ENCODE measurements at places on chromosomes 7 and 10. TPM values are rescaled to one million over a fixed set of nuclear protein-coding genes. Genes with fewer than 3 reads are reported as not detected.

DNA sequence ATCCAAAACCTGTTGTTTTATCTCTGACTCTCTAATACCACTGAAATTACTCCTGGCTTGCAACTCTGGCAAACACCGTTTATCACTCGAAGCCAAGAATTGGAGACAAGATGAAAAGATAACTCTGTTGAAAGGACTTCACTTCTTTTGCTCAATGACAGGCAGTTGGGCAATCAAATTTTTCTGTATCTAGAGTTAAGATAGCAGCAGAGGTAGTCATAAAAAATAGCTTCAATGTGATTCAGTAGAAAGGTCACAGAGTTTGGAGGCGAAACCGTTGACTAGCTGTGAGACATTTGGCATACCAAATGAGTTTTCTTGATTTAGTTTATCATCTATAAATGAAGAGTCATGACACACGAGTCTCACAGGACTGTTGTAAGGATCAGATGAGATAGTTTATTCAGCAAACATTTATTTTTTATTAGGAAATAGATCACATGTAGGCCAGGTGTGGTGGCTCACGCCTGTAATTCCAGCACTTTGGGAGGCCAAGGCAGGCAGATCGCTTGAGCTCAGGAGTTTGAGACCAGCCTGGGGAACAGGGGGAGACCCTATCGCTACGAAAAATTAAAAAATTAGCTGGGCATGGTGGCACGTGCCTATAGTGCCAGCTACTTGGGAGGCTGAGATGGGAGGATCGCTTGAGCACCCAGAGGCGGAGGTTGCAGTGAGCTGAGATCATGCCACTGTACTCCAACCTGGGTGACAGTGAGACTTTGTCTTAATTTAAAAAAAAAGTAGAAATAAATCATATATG is 23.6 kb downstream of the AKR1B1 start:
- no peaks in the 10 kb centered on the region for H3K27me3 ChIP-seq
- H3K36me3 ChIP-seq = no peaks in the 10 kb centered on the region
- no peaks in the 10 kb centered on the region for H3K4me1 ChIP-seq
- no peak overlapping the region for H3K4me3 ChIP-seq
- H3K27ac ChIP-seq = no peak overlapping the region

- no peak overlapping the region for H3K4me3 ChIP-seq
- H3K4me1 ChIP-seq = no peaks in the 10 kb centered on the region
- H3K27me3 ChIP-seq = no peaks in the 10 kb centered on the region
- no peak overlapping the region for H3K27ac ChIP-seq
- no peak for DNase-seq
- H3K36me3 ChIP-seq = no peaks in the 10 kb centered on the region
Measured at GRCh38 chr10:60675236-60675635, 103.0 kb upstream of the CDK1 start.

DNA sequence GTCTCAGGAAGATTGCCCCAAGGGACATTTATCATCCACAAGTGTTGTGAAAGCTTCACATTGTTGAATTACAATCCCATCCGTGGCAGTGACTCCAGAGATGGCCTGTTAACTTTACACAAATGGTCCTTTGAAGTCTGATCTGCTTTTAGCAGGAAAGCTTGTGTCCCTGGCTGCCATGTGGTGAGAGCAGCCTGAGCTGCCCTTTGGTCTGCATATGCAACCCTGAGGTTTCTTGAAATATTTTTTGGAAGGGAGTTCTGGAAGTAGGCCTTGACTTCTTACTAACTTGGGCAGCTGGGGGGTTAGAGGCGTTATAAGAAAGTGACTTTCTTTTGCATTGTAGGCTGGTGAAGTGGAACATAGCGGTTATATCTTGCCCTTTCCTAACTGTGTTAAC is 41.3 kb upstream of the FAM180A start:
- H3K27ac ChIP-seq = no peak overlapping the region
- no peaks in the 10 kb centered on the region for H3K27me3 ChIP-seq
- H3K4me1 ChIP-seq = peaks cover 2% of the 10 kb centered on the region

GRCh38 chr7:80719261-80719660 is 80.8 kb downstream of the CD36 start:
- no peaks in the 10 kb centered on the region for H3K36me3 ChIP-seq
- DNase-seq = no peak
- H3K27me3 ChIP-seq = no peaks in the 10 kb centered on the region
- H3K4me3 ChIP-seq = no peak overlapping the region
- H3K4me1 ChIP-seq = peaks cover 5% of the 10 kb centered on the region
- no peak overlapping the region for H3K27ac ChIP-seq

- no peaks in the 10 kb centered on the region for H3K36me3 ChIP-seq
- H3K4me1 ChIP-seq = no peaks in the 10 kb centered on the region
- no peaks in the 10 kb centered on the region for H3K27me3 ChIP-seq
- DNase-seq = no peak
Measured at GRCh38 chr7:123260428-123260960, 60.7 kb upstream of the SLC13A1 start.

GRCh38 chr7:66845379-66846095 is 75.5 kb upstream of the TMEM248 start:
- H3K27ac ChIP-seq = peak overlapping the region; percentile 75
- H3K4me1 ChIP-seq = no peaks in the 10 kb centered on the region
- no peaks in the 10 kb centered on the region for H3K27me3 ChIP-seq
- H3K36me3 ChIP-seq = peaks cover 3% of the 10 kb centered on the region

GRCh38 chr7:55081472-55082227 is 62.8 kb downstream of the EGFR start:
- H3K4me1 ChIP-seq = no peaks in the 10 kb centered on the region
- peak; percentile 66 for DNase-seq
- no peaks in the 10 kb centered on the region for H3K27me3 ChIP-seq
- no peak overlapping the region for H3K27ac ChIP-seq

DNA sequence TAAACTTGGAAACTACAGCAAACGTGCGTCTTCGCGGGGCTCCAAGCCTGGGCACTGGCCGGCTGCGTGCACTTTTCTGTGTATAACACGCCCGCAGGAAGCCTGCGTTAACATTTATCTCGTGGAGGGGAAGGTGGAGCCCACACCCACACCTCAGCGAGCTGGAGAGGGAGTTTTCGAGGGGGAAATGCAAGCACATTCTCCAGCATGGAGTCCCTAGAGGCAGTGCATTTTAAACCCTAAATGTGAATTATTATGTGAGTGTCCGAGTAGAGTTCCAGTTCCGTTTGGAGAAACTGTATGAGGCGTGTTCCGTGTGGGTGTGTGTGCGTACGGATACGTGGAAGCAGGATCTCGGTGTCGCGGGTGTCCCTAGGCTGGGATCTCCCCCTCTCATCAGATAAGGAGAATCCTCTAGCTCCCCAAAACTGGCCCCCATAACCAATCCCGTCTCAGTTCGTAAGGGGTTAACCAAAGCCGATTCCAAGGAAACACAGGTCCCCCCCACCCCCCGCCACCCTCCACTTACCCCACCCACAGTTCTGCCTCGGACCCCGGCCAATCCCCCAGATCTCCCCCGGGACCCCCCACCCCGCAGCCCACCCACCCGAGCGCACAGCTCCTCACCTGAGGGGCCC is 403 bp downstream of the CDK6 start:
- H3K4me3 ChIP-seq = peak overlapping the region; percentile 81
- H3K27me3 ChIP-seq = no peaks in the 10 kb centered on the region
- peak; percentile 74 for DNase-seq
- peaks cover 12% of the 10 kb centered on the region for H3K4me1 ChIP-seq
- H3K36me3 ChIP-seq = no peaks in the 10 kb centered on the region

- DNase-seq = no peak
- no peak overlapping the region for H3K4me3 ChIP-seq
- no peaks in the 10 kb centered on the region for H3K27me3 ChIP-seq
- no peak overlapping the region for H3K27ac ChIP-seq
- no peaks in the 10 kb centered on the region for H3K36me3 ChIP-seq
- peaks cover 39% of the 10 kb centered on the region for H3K4me1 ChIP-seq
Measured at GRCh38 chr10:72314263-72314662, 40.5 kb downstream of the DNAJB12 start.

GRCh38 chr10:33248638-33249037 is 85.8 kb downstream of the NRP1 start:
- H3K4me1 ChIP-seq = no peaks in the 10 kb centered on the region
- DNase-seq = no peak
- H3K27ac ChIP-seq = peak overlapping the region; percentile 37
- no peak overlapping the region for H3K4me3 ChIP-seq
- H3K36me3 ChIP-seq = peaks cover 26% of the 10 kb centered on the region
- H3K27me3 ChIP-seq = no peaks in the 10 kb centered on the region

DNA sequence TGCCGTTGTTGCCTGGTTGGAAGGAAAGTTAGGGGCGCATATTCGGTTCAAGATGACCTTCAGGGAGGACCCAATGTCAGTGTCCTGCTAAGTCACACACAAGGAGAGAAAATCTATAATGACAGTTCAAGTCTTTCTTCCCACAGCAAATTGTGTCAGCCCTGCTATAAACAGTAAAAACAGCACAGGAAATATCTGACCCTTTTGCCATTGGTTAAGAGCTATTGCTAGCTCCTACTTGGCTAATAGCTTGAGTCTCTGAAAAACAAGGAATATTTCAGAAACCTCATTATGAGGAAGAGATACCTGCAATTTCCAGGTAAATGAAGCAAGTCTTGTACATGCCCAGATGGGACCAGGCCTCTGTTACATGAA is 175.6 kb downstream of the SKIDA1 start:
- H3K36me3 ChIP-seq = no peaks in the 10 kb centered on the region
- no peak overlapping the region for H3K4me3 ChIP-seq
- H3K27ac ChIP-seq = peak overlapping the region; percentile 3

- H3K4me1 ChIP-seq = no peaks in the 10 kb centered on the region
- H3K36me3 ChIP-seq = no peaks in the 10 kb centered on the region
- no peak for DNase-seq
- H3K4me3 ChIP-seq = no peak overlapping the region
- H3K27me3 ChIP-seq = no peaks in the 10 kb centered on the region
- H3K27ac ChIP-seq = no peak overlapping the region
Measured at GRCh38 chr7:128877756-128878120, 15.1 kb downstream of the ATP6V1F start.

GRCh38 chr10:110966146-110966545 is 46.7 kb downstream of the SHOC2 start:
- no peak overlapping the region for H3K4me3 ChIP-seq
- H3K36me3 ChIP-seq = no peaks in the 10 kb centered on the region
- H3K27ac ChIP-seq = no peak overlapping the region
- DNase-seq = no peak
- peaks cover 7% of the 10 kb centered on the region for H3K4me1 ChIP-seq
- H3K27me3 ChIP-seq = no peaks in the 10 kb centered on the region

CYP3A4 gene
- not detected for polyA plus RNA-seq

ASCC1 gene
- polyA plus RNA-seq = 19.4 TPM

EPO gene
- 0.10 TPM for polyA plus RNA-seq

SPDYE9 gene
- not detected for polyA plus RNA-seq

AZGP1 gene
- polyA plus RNA-seq = 82.8 TPM

XRCC2 gene
- 0.98 TPM for polyA plus RNA-seq

LBX1 gene
- polyA plus RNA-seq = 0.04 TPM

SRGN gene
- polyA plus RNA-seq = 1,336 TPM

COBL gene
- polyA plus RNA-seq = 6.3 TPM

Measured in lung (tissue), 17 donors.